Esophagus squamous epithelium (tissue), 5 donors: ENCODE measurements at places on chromosomes 1 and 21.

GRCh38 chr1:198179556-198179981 lies 22.8 kb downstream of the NEK7 start:
- no peak for DNase-seq

- DNase-seq, result no peak
Measured at GRCh38 chr1:203183828-203184227, 2.7 kb downstream of the CHI3L1 start.

GRCh38 chr1:4745560-4745959 lies 91.2 kb downstream of the AJAP1 start:
- DNase-seq, result no peak

DNA sequence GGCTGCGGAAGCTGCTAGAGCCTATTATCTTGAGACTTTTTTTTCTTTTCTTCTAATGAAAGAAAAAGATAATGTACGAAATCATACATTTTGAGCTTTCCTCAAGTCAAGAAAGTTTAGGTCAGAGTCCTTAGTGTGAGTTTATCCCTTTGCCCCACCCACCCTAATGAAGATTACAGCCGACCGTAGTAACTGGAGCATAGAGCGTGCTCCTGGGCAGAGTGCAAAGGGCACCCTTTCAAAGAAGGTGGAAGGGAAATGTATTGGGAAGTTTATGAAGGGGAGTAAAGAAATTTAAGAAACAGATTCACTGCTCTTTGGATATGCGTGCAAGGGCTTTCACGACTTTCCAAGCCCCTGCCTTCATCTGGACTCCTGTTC lies 17.2 kb downstream of the GNG12 start:
- no peak for DNase-seq

- DNase-seq, result no peak
Measured at GRCh38 chr1:245172829-245173228, 18.0 kb downstream of the KIF26B start.

GRCh38 chr1:211543025-211543424 lies 35.9 kb downstream of the SLC30A1 start:
- DNase-seq, result no peak

GRCh38 chr1:87151500-87152421 lies 176.9 kb upstream of the LMO4 start:
- no peak for DNase-seq

- no peak for DNase-seq
Measured at GRCh38 chr1:62281922-62282555, 37.2 kb downstream of the KANK4 start.

GRCh38 chr21:26632691-26633090 lies 59.6 kb upstream of the CYYR1 start:
- DNase-seq, result no peak

- DNase-seq, result no peak
Measured at GRCh38 chr1:177256153-177257075, 85.7 kb downstream of the BRINP2 start.

GRCh38 chr1:204307334-204307883 lies 52.3 kb downstream of the PLEKHA6 start:
- no peak for DNase-seq

DNA sequence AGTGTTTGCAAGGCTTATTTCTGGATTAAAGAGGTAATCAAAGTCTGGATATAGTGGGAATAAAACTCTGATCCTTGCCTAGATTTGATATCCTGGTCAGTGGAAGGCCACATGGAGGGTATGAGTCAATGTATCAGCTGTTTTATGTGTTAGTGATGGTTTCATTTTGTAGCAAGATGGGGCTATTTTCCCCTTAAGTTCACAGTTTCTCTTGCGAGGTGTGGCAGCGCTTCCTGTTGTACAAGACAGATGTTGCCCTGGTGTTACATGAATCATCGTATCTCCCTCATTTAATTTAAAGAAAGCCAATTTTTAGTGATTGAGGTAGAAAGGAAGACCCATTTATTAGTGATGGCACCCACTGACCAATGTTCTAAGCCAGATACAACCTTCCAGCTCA lies 220.2 kb downstream of the DUSP10 start:
- DNase-seq, result no peak

- DNase-seq, result no peak
Measured at GRCh38 chr1:61222240-61222639, 139.9 kb downstream of the NFIA start.
